CD4-positive, alpha-beta T cell (primary cell): ENCODE measurements at places on chromosomes 1 and 21.

GRCh38 chr1:119531606-119532323 lies 24.8 kb downstream of the HSD3B1 start:
- no peaks in the 10 kb centered on the region for H3K27me3 ChIP-seq
- no peak overlapping the region for H3K4me3 ChIP-seq
- H3K4me1 ChIP-seq = no peaks in the 10 kb centered on the region
- H3K27ac ChIP-seq = no peak overlapping the region

- no peaks in the 10 kb centered on the region for H3K4me1 ChIP-seq
- no peak overlapping the region for H3K4me3 ChIP-seq
- no peak overlapping the region for H3K27ac ChIP-seq
- peaks cover 16% of the 10 kb centered on the region for H3K27me3 ChIP-seq
- peak; percentile 23 for DNase-seq
Observed at GRCh38 chr1:8015036-8015808, 10.9 kb downstream of the ERRFI1 start.

GRCh38 chr1:88678405-88678804 lies 5.7 kb upstream of the PKN2 start:
- H3K27ac ChIP-seq = no peak overlapping the region
- no peaks in the 10 kb centered on the region for H3K27me3 ChIP-seq
- H3K36me3 ChIP-seq = no peaks in the 10 kb centered on the region
- H3K4me1 ChIP-seq = peaks cover 12% of the 10 kb centered on the region
- H3K4me3 ChIP-seq = no peak overlapping the region

GRCh38 chr1:5161372-5161771 lies 507.0 kb downstream of the AJAP1 start:
- no peaks in the 10 kb centered on the region for H3K4me1 ChIP-seq
- no peak overlapping the region for H3K4me3 ChIP-seq
- H3K27me3 ChIP-seq = no peaks in the 10 kb centered on the region

DNA sequence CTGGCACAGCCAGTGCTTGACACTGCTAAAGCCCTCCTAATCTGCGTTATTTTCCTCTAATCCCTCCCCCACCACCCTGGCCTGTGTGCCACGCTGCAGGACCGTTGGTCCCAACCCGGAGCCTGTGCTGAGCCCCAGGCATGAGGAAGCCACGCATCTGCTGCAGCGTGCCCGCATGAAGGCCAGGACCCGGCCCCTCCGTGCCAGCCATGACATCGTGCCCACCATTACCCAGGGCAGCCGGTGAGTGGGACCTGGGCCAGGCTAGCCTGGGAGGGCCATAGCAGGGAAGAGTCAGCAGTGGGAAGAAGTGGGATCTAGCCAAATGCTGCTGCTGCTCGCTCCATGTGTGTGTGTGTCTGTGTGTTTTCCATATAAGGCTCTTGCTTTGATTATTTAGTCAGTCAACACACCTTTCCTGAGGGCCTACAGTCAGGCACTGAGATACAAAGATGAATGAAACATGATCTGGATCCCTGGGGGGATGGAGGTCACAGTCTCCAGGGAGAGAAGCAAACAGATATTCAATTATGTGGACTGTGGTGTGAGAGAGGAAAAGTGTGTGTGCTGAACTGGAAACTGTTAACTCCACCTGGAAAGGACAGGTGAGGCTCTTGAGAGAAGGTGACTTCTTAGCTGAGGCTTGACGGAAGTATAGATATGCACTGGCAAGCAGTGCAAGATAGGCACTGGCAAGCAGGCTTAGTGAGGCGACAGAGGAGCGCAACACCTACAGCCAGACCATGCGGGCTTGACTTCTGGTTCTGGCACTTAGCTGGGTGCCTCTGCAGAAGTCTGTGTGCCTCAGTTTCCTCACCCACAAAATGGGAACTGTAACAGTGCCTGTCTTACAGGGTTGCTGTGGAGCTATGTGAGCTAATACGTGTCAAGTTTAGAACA lies 15.9 kb downstream of the KIAA1614 start:
- DNase-seq = no peak
- no peaks in the 10 kb centered on the region for H3K27me3 ChIP-seq
- H3K36me3 ChIP-seq = no peaks in the 10 kb centered on the region

DNA sequence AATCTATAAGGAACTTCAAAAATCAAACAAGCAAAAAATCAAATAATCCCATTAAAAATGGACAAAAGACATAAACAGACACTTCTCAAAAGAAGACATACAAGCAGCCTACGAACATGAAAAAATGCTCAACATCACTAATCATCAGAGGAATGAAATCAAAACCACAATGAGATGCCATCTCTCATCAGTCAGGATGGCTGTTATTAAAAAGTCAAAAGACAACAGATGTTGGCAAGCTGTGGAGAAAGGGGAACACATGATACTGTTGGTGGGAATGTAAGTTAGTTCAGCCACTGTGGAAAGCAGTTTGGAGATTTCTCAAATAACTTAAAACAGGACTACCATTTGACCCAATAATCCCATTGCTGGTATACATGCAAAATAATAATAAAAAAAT lies 226.4 kb downstream of the S1PR1 start:
- no peak for DNase-seq
- no peak overlapping the region for H3K27ac ChIP-seq
- H3K4me1 ChIP-seq = no peaks in the 10 kb centered on the region
- no peaks in the 10 kb centered on the region for H3K27me3 ChIP-seq

DNA sequence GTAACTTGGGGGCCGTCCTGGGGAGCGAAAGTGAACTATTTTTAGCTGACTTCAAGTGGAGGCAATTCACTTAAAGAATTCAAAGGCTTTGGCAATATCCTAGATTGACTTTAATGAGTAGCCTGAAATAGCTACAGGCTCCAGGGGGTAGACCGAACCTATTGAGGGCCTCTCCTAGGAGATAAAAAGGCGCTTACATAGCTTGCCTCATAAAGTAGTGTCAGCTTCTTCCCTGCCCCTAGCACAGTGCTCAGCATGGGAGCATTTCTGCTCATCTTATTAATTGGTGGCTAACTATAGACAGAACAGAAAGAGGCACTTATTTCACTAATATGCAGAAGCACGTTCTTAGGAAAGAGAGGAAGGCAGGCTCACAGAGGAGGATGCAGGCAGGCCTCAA lies 12.3 kb upstream of the CTNNBIP1 start:
- H3K27ac ChIP-seq = no peak overlapping the region
- no peak for DNase-seq
- no peaks in the 10 kb centered on the region for H3K27me3 ChIP-seq
- no peaks in the 10 kb centered on the region for H3K36me3 ChIP-seq
- H3K4me3 ChIP-seq = no peak overlapping the region

GRCh38 chr1:116956378-116956777 lies 45.2 kb upstream of the CD101 start:
- H3K4me3 ChIP-seq = no peak overlapping the region
- no peaks in the 10 kb centered on the region for H3K4me1 ChIP-seq
- no peak overlapping the region for H3K27ac ChIP-seq
- H3K36me3 ChIP-seq = no peaks in the 10 kb centered on the region
- DNase-seq = no peak

DNA sequence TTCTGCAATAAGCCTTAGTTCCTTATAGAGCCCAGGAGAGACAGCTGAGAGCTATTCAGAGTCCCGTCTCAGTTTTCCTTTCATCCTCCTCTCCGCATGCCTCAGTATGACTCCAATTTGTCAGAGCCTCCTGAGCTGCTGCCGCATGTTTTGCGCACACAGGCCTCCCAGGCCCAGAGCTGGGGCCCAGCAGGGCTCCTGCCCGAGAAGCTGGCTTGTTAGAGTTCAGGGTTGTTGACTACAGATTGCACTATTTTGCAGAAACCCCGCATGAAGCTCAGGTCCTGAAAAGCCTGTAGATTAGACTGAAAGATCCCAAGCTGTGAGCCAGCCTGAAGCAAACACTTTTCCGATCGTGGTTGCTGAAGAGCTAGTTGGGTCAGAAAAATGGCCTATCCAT lies 51.5 kb downstream of the IGSF5 start:
- H3K4me1 ChIP-seq = no peaks in the 10 kb centered on the region
- no peaks in the 10 kb centered on the region for H3K36me3 ChIP-seq
- no peak overlapping the region for H3K4me3 ChIP-seq
- no peak overlapping the region for H3K27ac ChIP-seq
- no peaks in the 10 kb centered on the region for H3K27me3 ChIP-seq
- no peak for DNase-seq

DNA sequence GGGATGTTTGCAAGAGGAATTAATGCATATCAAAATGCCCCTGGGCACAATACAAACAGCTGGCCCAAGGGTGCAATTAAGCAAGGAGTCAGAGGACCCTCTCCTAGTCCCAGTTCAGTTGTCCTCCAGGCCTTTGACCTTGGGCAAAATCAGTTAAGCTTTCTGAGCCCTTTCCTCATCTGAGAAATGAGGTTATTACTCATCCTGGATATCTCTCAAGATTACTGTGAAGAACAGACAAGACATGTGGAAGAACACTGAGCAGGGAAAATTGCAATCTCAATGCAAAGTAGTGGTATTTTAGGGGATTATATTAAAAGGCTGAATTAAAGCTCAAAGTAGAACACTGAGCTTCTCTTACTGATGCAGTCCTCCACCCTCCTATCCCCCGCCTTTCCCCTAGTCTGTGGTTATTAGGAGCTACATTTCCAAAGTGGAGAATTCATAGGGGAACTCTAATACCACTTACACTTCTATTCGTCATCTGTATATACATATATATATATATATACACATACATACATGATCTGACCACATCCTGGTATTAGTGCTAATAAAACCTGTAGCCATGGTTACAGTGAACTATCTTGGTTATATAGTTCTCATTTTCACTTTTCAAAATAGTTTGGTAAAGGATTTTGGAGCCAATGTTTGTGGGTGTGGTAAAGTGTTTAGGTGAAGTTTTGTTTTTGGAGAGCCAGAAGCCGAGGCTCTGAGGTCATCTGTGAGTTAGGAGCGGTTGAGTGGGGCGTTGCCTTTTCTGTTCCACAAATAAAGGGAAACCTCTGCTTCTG lies 18.1 kb downstream of the KIAA0040 start:
- DNase-seq = no peak
- H3K36me3 ChIP-seq = peaks cover 74% of the 10 kb centered on the region
- H3K4me1 ChIP-seq = peaks cover 32% of the 10 kb centered on the region
- no peaks in the 10 kb centered on the region for H3K27me3 ChIP-seq

DNA sequence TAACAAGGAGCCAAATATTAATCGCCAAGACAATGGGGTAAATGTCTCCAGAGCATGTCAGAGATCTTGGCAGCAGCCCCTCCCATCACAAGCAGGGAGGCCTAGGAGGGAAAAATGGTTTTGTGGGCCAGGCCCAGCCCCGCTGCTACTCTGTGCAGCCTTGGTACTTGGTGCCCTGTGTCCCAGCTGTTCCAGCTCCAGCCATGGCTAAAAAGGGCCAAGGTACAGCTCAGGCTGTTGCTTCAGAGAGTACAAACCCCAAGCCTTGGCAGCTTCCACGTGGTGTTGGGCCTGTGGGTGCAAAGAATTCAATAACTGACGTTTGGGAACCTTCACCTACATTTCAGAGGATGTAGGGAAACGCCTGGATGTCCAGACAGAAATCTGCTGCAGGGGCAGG lies 10.4 kb downstream of the UBE2G2 start:
- DNase-seq = no peak
- no peak overlapping the region for H3K4me3 ChIP-seq
- H3K4me1 ChIP-seq = peaks cover 9% of the 10 kb centered on the region
- H3K27ac ChIP-seq = no peak overlapping the region
- H3K36me3 ChIP-seq = peaks cover 33% of the 10 kb centered on the region
- no peaks in the 10 kb centered on the region for H3K27me3 ChIP-seq

DNA sequence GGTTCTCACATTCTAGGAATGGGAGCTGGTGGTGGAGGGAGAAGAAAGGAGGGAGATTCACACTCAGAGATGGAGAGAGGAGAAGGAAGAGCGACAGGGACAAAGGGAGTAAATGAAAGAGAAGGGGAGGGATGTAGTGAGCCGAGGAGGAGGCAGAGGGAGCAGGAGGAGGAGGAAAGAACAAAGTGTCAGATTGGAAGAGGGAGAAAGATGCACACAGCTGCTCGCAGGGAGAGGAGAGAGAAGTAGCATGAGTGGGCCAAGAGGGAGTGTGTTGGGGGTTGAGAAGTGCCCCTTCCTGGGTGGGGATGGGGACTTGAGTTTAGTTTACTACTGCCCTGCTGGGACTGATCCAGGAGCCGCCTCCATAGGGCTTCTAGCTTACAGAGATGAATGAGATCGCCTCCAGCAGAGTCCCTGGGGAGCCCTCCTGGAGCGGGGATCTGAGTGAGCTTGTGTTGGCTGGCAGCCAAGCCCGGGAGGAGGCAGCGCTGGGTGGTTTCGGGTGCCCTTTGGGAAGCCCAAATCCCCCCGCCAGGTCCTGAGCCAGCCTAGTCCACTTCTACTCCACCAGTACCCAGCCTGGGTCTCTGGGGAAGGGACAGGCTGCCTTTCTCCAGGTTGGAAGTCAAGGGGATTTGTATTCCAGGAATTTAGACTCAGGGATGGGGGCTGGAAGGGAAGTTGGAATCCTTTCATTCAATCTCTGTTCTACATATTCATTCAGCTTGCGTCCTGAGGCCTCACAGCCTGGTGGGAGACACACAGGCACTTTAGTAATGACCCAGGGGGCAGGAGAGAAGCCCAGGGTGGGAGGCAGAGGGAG lies 20.9 kb downstream of the PTPRU start:
- H3K27me3 ChIP-seq = peaks cover 32% of the 10 kb centered on the region
- H3K4me3 ChIP-seq = no peak overlapping the region

DNA sequence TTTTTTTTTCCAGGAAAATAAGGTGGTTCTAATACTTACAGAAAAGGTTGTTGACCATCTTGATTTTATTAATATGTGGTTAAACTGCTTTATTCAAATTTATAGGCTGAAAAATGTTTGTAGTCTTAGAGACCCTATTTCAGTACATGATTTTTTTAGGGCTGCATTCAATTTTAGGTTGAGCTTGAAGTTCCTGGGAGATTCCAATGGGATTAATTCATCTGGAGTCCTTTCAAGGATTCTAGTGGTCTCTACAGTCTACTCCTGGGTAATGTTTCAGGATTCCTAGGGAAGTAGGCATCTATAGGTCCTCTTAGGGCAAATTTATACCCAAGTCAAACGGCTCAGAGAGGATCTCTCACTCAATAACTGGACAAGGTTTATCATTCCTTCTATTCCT lies 126.7 kb downstream of the HMCN1 start:
- no peak for DNase-seq
- no peak overlapping the region for H3K27ac ChIP-seq
- no peaks in the 10 kb centered on the region for H3K36me3 ChIP-seq
- H3K27me3 ChIP-seq = no peaks in the 10 kb centered on the region
- H3K4me3 ChIP-seq = no peak overlapping the region
- no peaks in the 10 kb centered on the region for H3K4me1 ChIP-seq

- H3K27me3 ChIP-seq = no peaks in the 10 kb centered on the region
- H3K27ac ChIP-seq = no peak overlapping the region
- no peaks in the 10 kb centered on the region for H3K4me1 ChIP-seq
- DNase-seq = no peak
Observed at GRCh38 chr1:224900062-224900630, 29.3 kb upstream of the DNAH14 start.

DNA sequence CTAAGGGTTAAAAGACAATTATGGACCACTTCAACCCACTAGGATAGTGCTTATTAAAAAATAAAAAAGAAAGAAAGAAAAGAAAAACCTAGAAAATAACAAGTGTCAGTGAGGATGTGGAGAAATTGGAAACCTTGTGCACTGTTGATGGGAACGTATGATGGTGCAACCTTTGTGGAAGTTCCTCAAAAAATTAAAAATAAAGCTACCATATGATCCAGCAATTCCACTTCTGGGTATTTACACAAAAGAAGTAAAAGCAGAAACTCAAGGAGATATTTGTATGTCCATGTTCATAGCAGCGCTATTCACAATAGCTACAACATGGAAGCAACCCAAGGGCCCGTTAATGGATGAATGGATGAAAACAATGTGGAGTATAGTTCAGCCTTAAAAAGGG lies 115.2 kb upstream of the ATP1A1 start:
- no peak overlapping the region for H3K27ac ChIP-seq
- H3K4me1 ChIP-seq = peaks cover 11% of the 10 kb centered on the region
- H3K27me3 ChIP-seq = no peaks in the 10 kb centered on the region
- no peak for DNase-seq
